ENCODE measurements at places on chromosomes 3 and 15. TPM values are rescaled to one million over a fixed set of nuclear protein-coding genes. Genes with fewer than 3 reads are reported as not detected.

DNA sequence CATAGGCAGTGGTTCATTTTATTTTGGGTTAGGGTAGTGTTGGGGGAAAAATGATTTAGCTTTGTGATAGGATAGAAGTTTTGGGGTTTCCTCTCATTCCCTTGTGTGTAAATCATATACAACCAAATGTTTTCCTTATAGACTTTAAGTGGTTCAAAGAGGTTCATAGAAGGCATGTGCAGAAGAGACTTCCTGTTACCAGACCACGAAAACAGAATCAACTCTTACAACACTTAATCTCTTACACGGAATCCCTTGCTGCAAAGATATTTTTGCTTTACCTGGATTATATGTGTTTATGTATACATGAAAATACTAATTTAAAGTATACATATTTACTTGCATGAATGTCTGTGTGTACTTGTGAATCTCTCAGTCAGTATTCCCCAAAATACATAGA lies 2.9 kb downstream of the TMOD2 start:
- DNase-seq, result no peak
- H3K4me3 ChIP-seq, result no peak overlapping the region
- H3K27ac ChIP-seq, result no peak overlapping the region
- peaks cover 26% of the 10 kb centered on the region for H3K27me3 ChIP-seq
- H3K4me1 ChIP-seq, result peaks cover 15% of the 10 kb centered on the region
- no peaks in the 10 kb centered on the region for H3K36me3 ChIP-seq

Gene CCDC12
- total RNA-seq, result 34.2 TPM

DNA sequence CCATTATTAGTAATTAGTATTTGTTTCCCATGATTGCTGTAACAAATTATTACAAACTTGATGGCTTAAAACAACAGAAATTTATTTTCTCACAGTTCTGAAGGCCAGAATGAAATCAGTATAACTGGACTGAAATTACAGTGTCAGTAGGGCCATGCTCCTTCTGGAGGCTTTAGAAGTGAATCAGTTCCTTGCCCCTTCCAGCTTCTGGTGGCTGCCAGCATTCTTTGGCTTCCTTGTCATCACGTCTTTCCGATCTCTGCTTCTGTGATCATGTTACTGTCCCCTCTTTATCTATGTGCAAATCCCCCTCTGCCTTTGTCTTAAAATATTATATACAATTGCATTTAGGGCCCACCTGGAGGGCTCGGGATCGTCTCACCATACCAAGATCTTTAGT lies 92.0 kb downstream of the FOXB1 start:
- no peaks in the 10 kb centered on the region for H3K4me1 ChIP-seq
- no peak overlapping the region for H3K4me3 ChIP-seq
- no peak overlapping the region for H3K27ac ChIP-seq
- no peaks in the 10 kb centered on the region for H3K36me3 ChIP-seq

Gene MAGEL2
- 2.8 TPM for total RNA-seq
